ENCODE measurements at places on chromosomes 7 and 10.
A peak's percentile ranks its signal among the peaks of the same experiment; 100 is the strongest.

DNA sequence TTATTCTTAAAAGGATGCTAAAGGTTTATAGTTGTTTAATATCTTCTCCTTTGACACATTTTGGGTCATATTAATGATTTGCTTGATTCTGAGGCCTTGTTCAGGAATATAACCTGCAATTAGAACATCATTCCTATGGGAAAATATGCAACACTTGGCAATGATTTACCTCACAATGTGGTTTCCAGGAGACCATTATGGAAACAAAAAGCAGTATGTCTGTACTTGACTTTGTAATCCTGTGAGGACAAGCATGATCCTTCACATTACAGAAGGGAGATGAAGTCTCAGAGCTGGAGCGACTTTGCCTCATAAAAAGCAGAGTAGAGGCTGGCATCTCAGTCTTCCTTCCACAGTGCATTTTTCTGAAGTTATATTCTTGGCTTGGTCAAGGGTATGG is 57.0 kb upstream of the CDCA7L start:
- no peak for DNase-seq

- DNase-seq = no peak
Measured at GRCh38 chr7:90604383-90604782, 8.3 kb downstream of the CDK14 start.

- DNase-seq = no peak
Measured at GRCh38 chr7:108251700-108252099, 121.5 kb upstream of the LAMB4 start.

- no peak for DNase-seq
Measured at GRCh38 chr7:22675917-22676343, 51.1 kb upstream of the IL6 start.

GRCh38 chr7:42011846-42012245 is 225.2 kb downstream of the GLI3 start:
- no peak for DNase-seq

- no peak for DNase-seq
Measured at GRCh38 chr7:140609646-140610045, 31.0 kb downstream of the DENND2A start.

DNA sequence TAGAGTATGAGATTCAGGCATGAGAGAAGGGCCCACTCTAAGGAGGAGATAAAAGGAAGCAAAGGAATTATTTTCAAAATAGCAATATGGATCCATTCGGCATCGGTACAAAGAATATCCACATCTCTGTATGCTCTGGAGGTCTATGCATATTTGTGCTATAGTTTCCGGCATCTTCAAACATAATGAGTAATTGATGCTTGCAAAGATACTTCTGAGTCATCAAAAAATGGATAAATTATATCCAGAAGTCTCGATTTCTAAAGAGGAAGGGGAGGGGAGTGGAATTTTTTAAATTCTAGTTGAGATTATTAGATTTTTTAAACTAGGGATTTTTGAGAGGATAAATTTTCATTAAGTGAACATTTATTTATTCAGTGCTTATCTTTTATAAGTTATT is 72.9 kb upstream of the KIAA1217 start:
- no peak for DNase-seq

- DNase-seq = no peak
Measured at GRCh38 chr10:126042354-126042753, 146.0 kb downstream of the FANK1 start.

- no peak for DNase-seq
Measured at GRCh38 chr7:37918526-37918925, 1.9 kb upstream of the SFRP4 start.

DNA sequence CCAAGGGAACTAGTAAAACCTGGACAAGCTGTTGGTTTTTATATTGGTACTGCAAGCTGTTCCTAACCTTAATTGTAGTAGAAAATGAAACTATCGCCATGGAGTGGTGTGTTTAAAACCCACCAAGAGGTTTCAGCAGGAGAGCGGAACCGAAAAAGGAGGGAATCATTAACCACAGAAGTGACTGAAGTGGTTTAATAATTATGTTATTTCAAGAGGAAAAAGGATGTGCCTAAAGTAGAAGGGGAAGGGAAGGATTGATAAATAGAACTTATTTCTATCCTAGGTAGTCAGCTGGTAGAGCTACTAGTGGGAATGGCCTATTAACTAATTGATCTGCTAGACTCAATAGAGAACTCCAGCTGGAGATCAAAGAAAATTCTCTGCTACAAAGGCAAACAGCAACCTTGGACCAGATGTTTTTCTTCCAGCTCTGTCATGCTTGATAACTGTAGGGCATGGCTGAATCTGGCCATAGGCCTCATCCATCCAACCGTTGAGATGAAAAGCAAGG is 91.8 kb downstream of the BAMBI start:
- DNase-seq = no peak

- DNase-seq = peak; percentile 73
Measured at GRCh38 chr10:5291501-5292195, 73.1 kb upstream of the UCN3 start.

- DNase-seq = no peak
Measured at GRCh38 chr10:75176046-75176445, 34.5 kb upstream of the VDAC2 start.
